ENCODE measurements at places on chromosomes 16 and 17.

DNA sequence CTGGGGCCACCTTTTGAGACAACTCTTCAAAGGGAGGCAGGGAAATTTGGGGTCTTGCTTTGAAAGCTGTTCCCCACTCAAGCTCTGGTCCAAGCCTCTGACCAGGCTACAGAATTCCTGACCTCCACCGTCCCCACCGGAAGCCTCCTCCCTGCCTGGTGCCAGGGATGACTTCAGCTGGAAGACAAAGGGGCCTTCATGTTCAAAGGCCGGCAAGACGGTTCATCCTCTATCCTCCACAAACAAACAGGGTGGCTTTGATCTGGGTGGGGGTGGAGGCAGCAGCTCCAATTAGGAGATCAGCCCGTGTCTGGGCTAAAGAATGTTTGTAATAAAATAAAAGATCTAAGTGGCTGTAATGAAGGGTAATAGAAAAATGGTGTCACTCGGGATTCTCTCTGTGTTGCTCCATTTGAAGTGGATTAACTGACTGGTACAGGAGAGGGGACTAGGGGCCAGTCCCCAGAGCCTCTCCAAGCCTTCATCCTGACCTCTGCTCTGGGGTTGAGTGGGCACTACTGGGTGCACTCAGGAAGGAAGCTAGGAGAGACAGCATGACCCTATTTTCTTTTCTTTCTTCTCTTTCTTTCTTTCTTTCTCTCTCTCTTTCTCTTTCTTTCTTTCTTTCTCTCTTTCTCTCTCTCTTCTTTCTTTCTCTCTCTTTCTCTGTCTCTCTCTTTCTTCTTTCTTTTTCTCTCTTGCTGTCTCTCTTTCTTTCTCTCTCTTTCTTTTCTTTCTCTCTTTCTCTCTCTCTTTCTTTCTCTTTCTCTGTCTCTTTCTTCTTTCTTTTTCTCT is 27.5 kb upstream of the NKD1 start:
- no peak for DNase-seq

DNA sequence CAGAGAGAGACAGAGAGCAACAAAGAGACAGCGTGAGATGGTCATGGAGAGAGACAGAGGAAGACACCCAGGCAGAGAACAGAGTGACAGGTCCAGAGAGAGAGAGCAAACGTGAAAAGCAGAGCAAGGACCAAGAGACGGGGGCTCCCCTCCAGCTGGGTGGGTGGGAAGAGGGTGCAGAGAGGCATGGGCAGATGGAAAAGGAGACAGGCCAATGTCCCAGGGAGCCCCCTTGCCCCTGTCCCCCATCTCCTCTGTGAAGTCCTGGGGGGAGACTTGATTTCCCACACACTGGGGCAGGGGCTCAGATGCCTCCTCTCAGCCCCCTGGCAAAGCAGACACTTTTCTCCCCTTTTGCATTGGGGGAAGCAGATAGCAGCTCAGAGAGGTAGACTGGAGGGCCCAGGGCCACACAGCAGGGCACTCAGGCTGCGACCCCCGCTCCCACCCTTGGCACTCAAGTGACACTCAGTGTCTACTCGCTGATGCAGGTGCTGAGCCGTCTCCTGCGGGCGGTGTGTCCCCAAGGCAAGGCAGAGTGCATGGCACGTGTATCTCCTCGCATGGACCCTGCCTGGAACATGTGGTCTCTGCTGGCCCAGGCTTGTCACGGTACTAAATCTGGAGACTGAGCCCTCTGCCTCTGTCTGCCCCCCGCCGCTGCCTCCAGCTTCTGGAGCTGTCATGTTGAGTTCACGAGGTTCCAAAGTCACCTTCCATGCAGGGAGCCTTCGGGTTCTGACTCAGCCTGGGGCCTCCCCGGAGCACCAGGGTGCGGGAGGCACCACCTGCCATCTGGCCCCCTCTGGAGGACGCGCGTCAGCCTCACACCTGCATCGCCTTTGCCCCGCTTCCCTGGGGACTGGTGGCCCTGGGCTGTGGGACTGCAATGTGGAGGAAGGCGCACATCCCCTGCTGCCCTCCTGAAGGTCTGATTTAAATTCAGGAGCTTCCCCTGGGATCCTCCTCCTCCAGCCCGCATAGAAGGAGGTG is 215.9 kb upstream of the GSE1 start:
- DNase-seq: no peak

- DNase-seq: no peak
Measured at GRCh38 chr16:19088341-19088916, 21.0 kb downstream of the COQ7 start.

GRCh38 chr17:66855204-66855603 is 20.3 kb downstream of the CACNG5 start:
- peak; percentile 34 for DNase-seq

DNA sequence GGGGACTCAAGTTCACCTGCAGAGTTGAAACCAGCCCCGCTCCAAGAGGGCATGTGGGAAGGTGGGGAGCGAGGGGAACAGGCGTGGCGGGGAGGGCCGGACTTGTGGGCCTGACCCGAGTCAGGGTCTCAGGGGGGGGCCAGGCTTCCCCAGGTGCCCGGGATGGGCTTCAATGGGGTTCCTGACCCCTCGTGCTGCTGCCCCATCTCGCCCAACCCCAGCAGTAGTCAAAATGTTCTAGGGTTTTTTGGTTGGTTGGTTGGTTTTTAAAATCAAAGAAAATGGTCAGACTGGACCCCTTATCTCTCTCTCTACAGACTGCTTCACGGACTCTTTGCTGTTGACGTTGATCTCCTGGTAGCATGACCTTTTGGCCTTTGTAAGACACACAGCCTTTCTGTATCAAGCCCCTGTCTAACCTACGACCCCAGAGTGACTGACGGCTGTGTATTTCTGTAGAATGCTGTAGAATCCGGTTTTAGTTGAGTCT is 69.5 kb downstream of the AMFR start:
- no peak for DNase-seq

GRCh38 chr17:60750640-60751039 is 73.0 kb downstream of the BCAS3 start:
- no peak for DNase-seq

DNA sequence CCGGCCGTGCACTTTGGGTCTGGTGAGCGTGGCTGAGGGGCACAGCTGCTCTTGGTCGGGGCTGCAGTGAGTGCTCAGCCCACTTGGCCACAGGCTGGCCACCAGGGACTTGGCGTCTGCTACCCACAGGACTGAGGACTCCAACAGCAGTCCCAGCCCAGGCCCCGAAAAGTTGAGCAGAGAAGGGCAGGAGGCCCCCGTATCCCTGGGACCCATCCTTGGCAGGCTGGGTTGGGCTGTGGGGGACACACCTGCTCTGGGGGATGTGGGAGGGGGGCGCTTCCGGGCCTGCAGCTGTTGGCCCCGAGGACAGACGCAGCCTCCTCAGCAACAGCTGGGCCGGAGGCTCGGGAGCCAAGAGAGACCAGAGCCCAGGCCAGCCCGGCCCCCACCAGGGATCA is 19.4 kb upstream of the SSTR5 start:
- DNase-seq: no peak

- DNase-seq: no peak
Measured at GRCh38 chr17:63914471-63914870, 3.4 kb upstream of the CSHL1 start.

GRCh38 chr17:8611137-8611536 is 19.4 kb downstream of the MYH10 start:
- DNase-seq: no peak

DNA sequence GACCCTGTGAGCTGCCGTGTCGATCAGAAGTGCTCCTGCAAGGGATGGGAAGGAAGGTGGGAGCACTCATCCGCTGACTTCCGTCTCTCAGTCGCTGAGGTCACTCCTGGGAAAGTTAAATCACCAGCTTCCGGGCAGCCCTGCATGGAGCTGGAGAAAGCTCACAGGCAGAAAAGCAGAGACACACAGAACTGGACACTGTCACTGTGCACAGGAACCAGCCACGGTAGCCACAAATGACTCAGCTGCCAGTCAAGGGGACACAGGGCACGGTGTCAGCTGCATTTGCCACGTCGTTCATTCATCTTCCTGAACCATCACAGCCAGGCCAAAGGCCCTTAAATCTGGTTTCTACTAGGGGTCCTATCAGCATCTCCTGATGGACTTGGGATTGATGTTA is 226.4 kb upstream of the PSMD7 start:
- DNase-seq: no peak

DNA sequence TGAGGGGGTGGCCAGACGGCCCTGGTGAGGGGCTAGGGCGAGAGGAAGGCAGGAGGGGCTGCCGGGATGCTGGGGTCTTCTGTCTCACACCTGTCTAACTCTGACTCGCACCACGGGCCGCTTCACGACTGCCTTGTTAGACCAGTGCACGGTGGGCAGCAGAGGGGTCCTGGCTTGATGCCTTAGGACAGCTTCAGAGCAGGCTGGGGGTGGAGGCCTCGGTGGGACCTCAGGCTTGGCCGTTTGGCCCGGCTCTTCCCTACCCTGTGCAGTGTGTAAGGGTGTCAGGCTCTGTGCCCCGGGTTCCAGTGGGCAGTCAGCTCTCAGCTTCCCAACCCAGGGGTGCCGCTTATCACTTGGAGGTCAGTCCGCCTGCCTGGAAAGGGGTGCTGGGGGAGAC is 100.7 kb downstream of the OR1D5 start:
- no peak for DNase-seq

DNA sequence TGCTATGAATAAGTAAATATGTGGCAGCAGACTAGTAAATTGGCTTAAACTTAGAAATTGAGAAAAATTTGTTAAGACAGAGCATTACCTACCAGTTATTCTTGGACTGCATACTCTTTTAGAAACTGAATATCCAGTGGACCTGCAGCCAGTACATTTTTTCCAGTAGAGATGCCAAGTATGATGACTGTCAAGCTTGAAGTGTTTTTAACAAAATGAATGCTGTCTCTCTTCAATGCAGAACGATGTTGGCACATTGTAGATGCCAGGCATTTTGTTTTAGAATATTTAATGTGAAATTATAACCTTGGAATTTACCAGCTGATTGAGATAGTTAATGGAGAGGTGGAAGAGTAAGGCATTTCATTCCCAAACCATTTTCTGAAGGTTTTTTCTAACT is 52.5 kb downstream of the NFAT5 start:
- DNase-seq: no peak

DNA sequence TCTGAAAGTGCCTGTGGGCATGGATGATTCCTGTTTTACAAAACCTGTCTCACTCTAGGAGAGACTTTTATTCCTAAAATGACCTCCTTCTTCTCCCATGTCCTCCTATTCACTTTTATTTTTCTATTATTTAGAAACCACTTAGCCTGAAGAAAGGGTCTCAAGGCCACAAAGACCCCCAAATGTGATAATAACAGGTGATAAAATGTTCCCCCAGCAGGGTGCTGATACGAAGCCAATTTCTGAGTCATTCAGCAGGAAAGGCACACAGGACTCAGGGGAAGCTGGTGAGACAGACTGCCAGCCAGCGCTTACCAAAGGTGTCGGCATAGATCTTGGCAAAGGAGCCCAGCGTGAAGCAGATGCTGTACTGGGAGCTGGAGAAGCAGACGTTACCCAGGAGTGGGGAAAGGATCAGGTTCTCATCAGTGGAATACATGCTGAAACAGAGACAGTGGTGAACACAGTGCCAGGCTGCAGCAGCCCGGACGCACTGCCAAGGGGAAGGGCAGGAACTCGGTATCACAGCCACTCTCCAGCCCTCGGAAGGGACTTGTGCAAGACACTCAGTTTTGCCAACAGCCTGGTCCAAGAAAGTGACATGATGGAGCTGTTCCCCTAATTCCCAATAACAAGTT is 24.6 kb downstream of the HIGD1B start:
- DNase-seq: no peak

DNA sequence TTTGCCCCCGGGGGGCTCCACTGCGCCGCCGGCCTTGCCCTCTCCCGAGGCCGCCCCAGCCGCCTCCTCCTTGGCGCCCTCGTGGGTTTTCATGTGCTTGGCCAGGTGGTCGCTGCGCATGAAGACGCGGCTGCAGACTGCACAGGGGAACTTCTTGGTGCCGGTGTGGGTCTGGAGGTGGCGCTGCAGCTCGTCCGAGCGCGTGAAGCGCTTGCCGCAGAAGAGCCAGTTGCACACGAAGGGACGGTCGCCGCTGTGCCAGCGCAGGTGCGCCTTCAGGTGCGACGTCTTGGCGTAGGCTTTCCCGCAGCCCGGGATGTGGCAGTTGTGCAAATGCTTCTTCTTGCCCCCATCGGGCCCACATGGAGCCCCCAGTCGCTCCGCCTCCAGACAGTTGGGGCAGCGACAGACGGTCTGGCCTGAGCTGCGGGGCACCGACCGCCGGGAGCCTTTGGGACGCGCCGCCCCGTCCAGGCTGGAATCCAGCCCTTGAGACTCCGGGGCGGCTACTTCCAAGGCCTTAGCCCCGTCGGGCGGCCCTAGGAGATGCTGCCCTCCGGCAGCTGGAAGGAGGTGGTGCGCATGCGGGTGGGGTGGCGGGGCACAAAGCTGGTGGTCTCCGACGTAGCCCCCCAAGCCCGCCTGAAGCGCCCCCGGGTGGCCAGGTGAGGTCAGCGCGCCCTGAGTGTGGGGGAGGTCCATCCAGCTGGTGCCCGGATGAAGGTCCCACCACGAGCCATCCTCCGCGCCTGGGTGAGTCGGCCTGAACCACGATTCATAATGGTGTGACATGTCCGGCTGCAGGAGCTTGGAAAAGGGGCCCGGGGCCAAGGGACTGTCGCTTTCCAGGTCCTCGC is 3.4 kb downstream of the SP6 start:
- peak; percentile 31 for DNase-seq

DNA sequence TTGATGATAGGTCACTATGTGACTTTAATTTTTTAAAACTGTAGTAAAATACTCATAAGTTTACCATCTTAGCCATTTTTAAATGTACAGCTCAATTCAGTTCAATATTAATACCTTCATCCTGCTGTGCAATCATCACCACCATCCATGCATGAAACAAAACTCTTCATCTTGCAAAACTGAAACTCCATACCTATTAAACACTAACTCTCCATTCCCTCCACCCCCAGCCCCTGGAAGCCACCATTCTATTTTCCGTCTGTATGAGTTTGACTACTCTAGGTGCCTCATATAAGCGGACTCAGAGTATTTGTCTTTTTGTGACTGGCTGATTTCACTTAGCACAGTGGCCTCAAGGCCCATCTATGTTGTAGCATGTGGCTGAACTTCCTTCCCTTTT is 9.4 kb upstream of the CNEP1R1 start:
- DNase-seq: no peak

DNA sequence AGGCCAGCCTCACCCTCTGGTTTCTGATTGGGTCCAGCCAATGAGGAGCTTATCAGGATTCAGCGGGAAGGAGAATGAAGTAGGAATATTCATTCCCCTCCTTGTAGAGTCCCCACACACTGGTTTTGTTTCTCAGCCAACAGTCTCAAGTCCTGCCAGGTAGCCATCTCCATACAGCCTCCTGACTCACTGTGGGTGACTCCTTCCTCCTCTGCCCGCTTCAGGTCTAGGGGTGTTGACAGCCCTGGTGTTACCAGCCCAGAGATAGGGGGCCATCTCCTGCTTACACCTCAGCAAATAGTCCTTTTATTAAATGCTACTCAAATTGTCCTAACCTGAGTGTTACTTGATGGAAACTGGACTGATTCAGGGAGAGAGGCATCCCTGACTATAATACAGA is 4.0 kb upstream of the MFAP4 start:
- no peak for DNase-seq

DNA sequence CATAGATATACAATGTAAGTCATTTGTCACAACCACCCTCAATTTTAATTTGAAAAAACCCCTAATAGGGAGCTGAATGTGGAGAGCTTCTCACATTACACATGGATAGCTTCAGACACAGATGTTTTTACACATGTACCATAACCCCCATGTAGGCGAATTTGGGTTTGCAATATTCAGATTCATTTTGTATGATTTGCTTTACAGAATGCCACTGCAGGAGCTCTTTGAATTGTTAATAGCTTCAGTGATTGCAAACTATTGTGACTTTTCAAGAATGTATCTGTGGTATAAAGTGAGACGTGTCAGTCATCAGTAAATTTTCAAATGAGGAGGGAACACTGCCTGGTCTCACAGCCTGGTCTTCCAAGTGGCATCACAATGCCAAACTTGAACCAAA is 112.6 kb upstream of the CACNG5 start:
- no peak for DNase-seq

GRCh38 chr17:609232-609810 is 105.3 kb downstream of the VPS53 start:
- DNase-seq: no peak
